ENCODE measurements at places on chromosomes 6 and 20.

DNA sequence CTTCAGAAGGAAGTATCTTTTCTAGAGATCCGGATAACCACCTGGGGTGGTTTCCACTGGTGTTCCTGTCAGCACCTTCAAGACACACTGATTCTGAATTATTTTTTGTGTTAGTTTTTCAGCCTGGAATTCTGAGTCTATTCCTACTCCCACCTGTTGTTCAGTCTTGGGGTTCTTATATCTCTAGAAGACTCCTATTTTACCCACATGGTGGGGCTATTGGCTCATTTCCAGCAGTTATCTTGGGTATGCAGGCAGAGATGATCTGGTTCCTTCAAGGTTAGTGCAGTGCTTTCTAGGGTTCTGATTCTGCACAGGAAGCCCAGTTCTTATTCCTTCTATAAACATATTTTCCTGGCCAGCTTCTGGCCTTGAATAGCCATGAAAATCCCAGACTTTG, 175.6 kb upstream of the PDE7B start:
- peak; percentile 31 for DNase-seq

DNA sequence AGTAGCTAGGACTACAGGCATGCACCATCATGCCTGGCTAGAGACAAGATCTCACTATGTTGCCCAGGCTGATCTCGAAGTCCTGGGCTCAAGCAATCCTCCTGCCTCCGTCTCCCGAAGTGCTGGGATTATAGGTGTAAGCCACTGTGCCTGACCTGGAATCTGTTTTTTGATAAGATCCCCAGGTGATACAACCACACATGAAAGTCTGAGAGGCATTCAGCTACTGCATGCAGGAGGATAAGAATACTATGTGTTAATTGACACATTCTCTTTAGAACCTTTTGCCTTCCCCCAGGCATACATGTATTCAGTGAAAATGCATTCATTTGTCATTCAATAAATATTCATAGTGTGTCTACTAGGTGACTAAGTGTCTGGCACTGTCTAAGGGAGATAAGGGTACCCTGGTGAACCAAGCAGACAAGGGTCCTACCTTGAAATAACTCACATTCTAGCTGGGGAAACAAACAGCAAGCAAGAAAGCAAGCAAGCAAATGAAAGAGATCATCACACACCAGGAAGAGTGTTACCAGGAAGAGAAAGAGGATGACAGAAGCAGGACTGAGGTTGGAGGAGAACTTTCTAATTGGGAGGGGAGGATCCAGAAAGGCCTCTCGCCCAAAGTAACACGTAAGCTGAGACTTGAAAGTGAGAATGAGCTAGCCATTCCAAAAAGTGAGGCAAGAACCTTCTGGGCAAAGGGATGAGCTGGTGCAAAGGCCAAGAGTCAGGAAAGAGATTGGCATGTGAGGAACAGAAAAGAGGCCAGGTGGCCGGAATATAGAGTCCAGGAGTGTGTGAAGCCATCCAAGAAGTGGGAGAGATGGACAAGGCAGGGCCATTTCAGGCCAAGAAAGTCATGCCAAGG, 6.5 kb downstream of the GFOD1 start:
- no peak for DNase-seq

- no peak for DNase-seq
Observed at GRCh38 chr6:163960128-163960527, 545.6 kb downstream of the QKI start.

- DNase-seq: no peak
Observed at GRCh38 chr6:19297880-19298279, 539.3 kb upstream of the ID4 start.

- no peak for DNase-seq
Observed at GRCh38 chr6:147298461-147298860, 94.2 kb downstream of the STXBP5 start.

- DNase-seq: no peak
Observed at GRCh38 chr6:90818163-90818562, 231.3 kb upstream of the MAP3K7 start.

GRCh38 chr6:101392586-101393230, 800 bp upstream of the GRIK2 start:
- DNase-seq: no peak

- DNase-seq: no peak
Observed at GRCh38 chr6:85923013-85923430, 280.3 kb upstream of the SYNCRIP start.

DNA sequence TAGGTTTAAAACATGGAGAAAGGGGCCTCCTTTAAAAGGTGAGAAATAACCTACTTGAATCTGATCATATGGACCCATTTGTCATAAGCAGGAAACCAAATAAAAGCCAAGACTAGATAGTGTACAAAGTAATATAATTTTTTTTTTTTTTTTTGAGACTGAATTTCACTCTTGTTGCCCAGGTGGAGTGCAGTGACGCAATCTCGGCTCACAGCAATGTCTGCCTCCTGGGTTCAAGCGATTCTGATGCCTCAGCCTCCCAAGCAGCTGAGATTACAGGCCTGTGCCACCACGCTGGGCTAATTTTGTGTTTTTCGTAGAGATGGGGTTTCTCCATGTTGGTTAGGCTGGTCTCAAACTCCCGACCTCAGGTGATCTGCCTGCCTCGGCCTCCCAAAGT, 89.2 kb downstream of the SASH1 start:
- DNase-seq: no peak

DNA sequence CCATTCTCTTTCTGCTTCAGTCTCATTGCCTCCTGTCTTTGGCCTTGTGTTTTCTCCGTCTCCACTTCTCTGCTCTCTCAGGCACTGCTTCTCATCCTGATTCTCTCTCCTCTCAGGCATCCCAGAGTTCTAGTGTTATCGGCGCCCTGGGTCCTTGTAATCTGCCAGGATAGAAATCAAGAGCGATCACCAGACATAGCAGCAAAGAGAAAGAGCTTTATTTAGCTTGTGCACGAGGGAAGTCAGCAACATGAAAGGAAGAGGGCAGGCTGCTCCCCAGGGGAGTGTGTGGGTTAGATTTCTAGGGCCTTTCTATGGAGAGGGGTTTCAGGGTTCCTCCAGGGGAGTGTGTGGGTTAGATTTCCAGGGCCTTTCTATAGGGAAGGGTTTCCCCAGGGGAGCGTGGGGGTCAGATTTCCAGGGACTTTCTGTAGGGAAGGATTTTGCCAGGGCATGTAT, 32.5 kb downstream of the SUN5 start:
- DNase-seq: peak; percentile 39

GRCh38 chr6:89910902-89911240, 16.6 kb downstream of the GJA10 start:
- DNase-seq: no peak

- no peak for DNase-seq
Observed at GRCh38 chr20:24574307-24574706, 104.9 kb downstream of the SYNDIG1 start.

- DNase-seq: no peak
Observed at GRCh38 chr20:23059846-23060245, 10.4 kb upstream of the THBD start.

- DNase-seq: no peak
Observed at GRCh38 chr20:63976980-63977738, 2.3 kb downstream of the SAMD10 start.

DNA sequence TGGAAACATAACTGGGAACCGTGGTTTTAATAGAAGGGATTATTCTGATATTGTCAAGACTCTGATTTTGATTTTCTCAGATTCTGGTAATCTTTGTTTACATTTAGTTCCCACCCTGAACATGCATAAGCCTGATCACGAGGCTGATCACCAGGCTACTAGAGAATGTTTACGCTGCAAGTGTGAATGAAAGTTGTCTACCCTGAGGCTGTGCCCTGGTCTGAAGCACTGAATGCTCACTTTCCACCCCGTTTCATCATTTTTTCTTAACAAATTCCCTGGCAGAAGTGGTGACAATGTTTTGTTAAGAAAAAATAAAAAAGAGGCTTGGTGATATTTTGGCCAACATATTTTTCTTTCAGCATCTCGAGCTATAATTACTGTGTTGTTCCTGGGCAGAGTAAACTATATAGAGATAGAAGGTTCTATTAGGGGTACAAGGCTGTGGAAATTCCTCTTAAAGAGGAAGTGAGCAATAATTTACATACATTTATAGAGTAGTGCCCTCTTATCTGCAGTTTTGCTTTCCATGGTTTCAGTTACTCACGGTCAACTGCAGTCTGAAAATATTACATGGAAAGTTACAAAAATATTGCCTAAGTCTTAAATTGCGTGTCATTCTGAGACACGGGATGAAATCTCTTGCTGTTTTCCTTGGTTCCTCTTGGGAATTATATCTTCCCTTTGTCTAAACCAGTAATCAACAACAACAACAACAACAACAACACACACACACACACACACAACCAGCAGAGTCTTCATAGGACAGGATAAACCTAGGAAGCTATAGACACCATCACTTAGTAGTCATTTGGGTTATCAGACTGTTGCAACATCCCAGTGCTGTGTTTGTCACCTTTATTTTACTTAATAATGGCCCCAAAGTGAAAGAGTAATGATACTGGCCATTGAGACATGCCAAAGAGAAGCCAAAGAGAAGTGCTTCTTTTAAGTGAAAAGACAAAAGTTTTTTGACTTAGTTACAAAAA, 566.6 kb upstream of the CITED2 start:
- no peak for DNase-seq

DNA sequence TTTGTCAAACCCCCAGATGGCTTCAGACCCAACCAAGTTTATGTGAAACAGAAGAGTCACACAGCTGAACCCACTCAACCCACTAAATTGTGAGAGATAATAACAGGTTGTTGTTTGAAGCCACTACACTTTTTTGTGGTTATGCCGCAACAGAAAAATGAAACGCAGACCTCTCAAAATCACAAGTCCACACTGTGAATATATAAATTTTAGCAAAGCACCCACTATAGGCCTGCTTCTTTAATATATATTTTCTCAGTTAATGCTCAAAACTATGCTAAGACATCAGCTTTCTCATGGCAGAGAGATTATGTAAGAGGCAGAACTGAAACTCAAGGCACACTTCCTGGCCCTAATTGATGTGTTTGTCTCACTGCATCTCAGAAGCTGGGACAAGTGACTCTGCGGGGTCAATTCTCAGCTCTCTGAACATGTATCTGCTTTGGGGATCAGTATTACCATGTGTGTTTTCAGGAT, 27.7 kb downstream of the MAP3K5 start:
- DNase-seq: no peak

- no peak for DNase-seq
Observed at GRCh38 chr6:159533016-159533415, 160.0 kb downstream of the SOD2 start.

- DNase-seq: peak; percentile 23
Observed at GRCh38 chr20:31602779-31603441, 2.2 kb upstream of the ID1 start.
